ENCODE measurements at places on chromosomes 6 and 20.

DNA sequence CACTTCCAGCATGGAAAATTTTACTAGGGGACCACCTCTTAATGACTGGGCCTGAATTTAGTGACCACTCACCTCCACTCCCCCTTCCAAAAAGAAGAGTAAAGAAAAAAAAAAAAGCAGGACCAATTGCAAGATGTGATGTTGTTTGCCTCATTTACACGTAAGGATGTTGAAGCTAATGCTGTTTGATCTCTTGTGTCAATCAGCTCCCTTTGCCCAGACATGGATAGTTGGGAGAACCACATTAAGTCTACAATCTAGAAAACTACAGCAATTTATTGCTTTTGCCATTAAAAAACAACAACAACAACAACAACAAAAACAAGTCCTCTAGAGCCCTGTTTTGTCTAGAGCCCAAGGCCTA, 11.0 kb upstream of the DSTN start:
- DNase-seq = no peak

GRCh38 chr6:75491291-75491690, 2.3 kb downstream of the FILIP1 start:
- DNase-seq = no peak

GRCh38 chr20:25203871-25204320, 8.4 kb downstream of the ENTPD6 start:
- no peak for DNase-seq

- DNase-seq = no peak
Measured at GRCh38 chr20:46674253-46675083, 14.8 kb downstream of the TP53RK start.

GRCh38 chr6:4114123-4114522, 21.3 kb downstream of the ECI2 start:
- DNase-seq = no peak

DNA sequence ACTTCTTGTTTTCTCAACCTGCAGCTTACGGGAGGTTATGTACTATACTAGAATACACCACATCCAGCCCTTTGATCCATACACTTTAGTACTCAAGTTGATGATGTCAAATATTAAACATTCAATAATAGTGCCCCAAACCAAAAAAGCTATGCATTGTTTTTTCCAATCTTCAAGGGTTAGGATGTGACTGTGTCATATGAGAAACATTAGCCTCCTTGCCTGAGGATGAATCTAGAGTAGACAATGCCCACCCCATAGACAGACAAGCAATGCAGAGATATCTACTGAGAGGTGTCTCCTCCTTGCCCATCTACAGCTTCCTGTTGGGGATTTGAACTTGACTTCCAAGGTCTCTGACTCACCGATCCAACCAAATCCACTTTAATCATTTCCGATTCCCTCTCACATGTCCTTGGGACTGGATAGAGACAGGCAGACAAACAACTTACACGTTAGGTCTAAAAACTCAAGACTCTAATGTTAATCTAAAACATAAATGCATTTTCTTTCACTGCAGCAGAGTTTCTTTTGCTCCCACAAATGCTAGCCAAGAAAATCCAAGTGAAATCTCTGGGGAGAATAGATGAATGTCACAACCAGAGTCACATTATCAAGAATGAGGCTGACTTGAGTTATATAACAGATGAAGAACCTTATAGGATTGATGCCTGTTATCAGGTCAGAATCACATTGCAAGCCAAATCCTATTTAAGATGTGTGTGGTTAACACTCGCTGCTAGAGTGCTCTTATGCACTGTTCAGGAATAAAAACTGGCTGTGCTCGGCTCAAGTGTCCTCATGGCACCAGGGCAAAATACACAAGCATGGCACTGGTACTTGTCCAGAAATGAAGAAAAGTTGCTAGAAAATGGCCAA, 75.5 kb upstream of the TNFAIP3 start:
- no peak for DNase-seq

GRCh38 chr6:36375644-36376155, 11.8 kb downstream of the ETV7 start:
- DNase-seq = no peak

DNA sequence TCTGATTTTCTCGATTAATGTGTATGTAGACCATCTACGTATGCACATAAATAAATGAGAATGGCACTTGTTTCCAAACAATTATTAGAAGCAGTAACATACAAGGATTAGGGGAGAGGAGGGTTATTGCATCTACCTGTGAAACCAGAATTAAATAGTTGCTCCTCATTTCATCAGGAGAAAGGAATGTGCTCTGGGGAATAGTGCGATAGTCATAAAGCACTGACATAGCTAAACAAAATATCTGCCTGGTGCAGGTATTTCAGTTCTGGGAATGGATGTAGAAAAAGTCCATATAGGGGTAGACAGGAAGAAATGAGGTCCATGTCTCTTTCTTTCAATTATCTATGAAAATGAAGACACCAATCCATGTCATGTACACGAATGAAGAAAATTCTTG, 1.6 kb upstream of the ID4 start:
- DNase-seq = no peak

GRCh38 chr6:159315562-159315961, 146.4 kb downstream of the FNDC1 start:
- DNase-seq = no peak

DNA sequence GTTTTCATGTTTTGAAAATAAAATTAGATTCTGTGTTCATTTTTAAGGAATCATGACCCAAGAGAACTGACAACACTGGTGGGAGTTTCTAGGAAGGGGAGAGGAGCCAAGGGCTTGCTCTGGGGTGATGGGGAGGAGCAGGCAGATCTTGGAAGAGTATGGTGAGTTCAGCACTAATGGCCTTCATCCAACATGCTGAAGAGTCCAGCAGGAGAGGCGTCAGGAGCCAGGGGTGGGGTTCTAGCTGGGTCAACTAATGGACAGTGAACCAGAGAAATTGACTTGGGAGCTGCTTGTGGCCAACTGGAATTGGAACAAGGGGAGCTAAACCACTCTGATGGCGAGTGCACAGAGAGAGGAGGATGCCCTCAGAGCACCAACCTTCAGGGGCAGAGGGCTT, 107.1 kb downstream of the MRPL14 start:
- DNase-seq = no peak

- no peak for DNase-seq
Measured at GRCh38 chr6:15747354-15747883, 84.6 kb upstream of the DTNBP1 start.

- DNase-seq = no peak
Measured at GRCh38 chr20:42098418-42098817, 480.2 kb upstream of the CHD6 start.

DNA sequence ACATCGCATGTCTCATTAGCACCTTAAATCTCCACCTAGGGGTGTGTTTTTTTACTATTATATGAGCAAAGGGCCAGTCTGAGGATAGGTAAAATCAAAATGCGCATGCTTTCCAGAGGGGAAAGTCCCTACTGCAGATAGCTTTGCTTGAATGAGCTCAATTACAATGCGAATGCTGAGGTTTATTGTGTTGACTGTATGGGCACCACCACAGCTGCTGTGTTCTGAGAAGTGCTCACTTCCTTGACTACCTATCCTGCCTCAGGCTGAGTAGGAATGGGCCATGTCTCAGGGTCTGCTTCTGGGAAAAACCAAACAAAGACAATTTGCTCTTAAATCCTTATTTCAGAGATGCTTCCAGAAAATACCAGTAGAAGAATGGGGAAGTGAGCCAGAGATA, 36.6 kb downstream of the MOCS1 start:
- no peak for DNase-seq

DNA sequence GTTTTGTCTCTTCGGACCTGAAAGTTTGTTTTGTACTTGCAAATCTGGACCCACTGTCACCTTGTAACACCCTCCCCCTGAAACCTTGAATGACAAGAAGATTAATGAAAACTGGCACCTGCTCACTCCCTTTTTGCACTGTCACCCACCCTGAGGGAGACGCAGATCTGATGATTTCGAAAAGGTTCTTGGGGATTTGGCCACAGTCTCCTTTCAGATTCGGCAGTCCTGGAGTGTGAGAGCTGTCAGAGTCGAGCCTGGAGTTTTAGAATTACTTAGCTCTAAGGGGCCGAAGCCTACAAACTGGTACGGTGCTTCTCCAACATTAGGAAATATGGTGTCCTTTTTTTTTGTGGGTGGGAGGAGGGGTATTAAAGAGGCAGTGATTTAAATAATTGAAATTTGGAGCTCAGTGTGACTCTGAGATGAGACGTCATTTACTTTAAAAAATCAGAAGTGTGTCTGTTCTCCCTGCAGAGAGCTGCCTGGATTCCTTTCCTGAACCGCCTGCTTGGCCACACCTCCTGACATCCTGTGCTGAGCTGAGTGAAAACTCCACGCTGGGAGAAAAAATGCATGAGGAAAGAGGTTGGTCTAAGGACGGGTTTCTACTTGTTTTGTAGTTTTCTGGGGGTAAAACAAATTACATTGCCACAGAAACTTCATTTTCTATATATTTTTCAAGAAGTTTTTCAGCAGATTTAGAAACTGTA, 447.0 kb upstream of the CDH4 start:
- DNase-seq = no peak

GRCh38 chr6:165872811-165873210, 209.8 kb upstream of the PDE10A start:
- no peak for DNase-seq

- DNase-seq = no peak
Measured at GRCh38 chr20:11692567-11692966, 225.1 kb upstream of the BTBD3 start.

DNA sequence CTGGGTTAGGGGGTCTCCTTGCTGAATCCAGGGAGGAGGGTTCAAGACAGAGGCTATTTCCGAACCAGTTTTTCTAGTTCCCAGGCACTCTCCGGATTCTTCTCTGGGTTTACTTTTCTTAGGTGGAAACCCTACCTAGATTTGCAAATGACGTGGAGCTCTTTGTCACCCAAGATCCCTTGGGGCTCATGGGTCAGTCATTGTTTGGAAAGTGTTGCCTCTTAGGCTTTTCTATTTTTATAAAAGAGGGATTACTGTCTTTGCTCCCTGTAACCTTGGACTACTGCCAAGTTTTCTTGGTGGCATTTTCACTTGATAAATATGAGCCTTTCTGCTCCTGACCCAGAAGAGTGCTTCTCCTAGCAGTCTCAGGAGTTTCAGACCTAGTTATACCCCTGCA, 33.6 kb downstream of the FAM209B start:
- no peak for DNase-seq

- no peak for DNase-seq
Measured at GRCh38 chr6:48957781-48958180, 505.3 kb downstream of the MMUT start.

DNA sequence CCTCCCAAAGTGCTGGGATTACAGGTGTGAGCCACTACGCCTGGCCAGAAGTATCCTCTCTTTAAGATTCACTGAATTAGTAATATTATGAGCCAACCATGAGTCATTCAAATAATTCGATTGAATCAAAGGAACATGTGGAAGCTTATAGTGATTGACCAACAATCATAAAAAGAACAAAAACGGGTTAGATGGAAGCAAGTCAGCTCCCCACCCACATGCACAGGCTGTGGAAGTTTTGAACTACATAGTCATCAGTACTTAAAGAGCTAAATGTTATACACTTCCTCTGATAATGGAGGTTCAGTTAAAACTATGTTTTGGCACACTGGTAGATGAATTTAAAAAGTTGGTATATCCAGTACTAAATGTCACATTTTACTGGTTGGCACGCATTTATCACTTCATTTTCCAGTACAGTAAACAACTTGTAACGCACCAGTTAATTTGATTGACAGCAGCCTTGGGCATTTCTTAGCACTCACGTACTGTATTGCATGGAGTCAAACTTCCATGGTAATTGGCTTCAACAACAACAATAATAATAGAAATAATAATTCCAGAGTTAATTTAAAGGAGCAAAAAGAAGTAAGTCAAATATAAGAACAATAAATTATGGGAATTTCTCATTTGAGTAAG, 1107.3 kb upstream of the MAP3K7 start:
- no peak for DNase-seq

GRCh38 chr6:42294759-42295158, 77.1 kb upstream of the MRPS10 start:
- DNase-seq = no peak

DNA sequence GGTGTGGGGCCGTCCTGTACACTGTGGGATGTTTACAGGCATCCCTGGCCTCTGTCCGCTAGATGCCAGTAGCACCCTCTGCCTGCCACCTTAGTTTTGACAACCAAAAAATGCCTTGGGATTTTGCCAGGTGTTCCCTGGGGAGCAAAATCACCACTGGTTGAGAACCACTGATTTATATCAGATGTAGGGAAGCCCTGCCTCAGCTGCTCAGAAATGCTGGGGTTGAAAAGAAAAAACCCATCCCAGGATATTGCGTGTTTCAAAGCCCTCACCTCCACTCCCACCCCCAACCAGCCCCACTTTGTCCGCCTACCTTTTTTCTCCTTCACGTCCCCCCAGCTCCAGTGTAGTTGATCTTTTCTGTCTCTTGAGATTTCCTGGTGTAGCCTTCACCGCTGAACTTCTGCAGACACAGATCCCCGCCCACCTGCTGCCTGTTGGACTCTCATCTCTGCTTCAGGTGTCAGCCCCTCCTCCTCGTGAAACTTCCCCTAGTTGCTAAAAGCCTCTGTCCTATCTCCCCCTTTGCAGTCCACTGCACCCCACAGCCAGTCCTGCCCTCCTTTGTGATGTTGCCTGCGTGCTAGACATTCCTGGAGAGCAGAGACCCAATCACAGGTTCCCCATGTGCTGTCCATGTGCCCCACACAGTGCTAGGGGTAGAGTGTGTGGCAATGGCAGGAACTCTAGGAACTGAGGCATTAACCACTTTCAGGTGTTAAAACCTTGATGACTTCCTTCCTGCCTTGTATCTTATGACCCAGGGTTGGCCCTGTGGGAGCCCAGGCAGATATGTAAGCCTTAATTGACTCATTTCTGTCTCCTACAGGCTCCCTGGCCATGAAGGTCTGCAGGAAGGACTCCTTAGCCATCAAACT, 98.9 kb downstream of the TBC1D7 start:
- DNase-seq = no peak

DNA sequence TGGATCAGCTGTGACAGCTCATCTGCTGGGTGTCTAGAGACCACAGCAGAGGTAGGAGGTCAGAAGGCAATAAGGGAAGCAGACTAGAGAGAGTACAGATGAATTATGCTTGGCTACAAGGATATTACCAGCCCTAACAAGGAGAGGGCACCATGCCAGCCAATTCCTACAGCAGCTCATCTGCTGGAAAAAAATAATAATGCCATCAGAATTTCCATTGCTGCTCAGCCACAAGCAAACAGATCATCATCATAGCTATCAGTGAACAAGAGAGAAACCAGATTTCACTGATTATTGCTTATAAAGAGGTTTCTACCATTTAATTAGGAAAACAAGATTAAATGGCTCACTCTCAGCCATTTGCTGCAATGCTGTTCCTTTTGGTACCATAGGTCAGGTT, 66.5 kb downstream of the PSMG4 start:
- DNase-seq = no peak
